ENCODE measurements at places on chromosomes 13 and 19. TPM values are rescaled to one million over a fixed set of nuclear protein-coding genes. Genes with fewer than 3 reads are reported as not detected.

DNA sequence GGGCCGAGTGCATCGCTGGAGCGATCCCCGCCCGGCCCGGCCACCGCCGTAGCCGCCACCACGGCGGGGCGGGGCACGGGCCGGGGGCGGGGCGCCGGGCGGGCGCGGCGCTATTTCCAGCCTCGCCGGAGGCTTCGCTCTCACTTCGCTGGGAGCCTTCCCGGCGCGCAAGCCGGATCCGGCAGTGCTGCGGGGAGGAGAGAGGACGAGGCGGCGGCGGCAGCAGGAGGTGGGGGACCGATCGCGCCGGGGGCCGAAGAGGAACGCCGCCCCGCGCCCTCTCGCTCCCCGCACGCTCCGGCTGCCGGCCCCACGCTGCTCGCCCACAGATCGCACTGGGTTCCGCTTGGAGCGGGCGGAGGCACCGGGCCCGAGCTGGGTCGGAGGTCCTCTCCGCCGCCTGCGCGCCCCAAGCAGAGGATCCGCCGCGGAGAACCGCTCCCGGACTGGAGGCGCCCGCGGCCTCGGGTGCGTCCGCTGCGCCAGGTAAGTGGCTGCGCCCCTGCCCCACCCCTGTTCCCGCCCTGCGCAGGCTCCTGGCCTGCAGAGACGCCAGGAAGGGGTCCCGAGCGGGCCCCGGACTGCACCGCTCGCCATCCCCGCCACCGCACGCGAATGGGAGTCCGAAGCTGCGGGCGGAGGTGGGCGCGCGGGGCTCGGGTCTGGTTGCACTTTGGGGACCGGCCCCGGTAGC, at the start of gene CHST8:
Gene CHST8, plus strand, starts transcription at position 143 of the 694 bp plus-strand sequence. CDS start 67,309 bp downstream, outside the sequence.
- peak; percentile 86 for DNase-seq

DNA sequence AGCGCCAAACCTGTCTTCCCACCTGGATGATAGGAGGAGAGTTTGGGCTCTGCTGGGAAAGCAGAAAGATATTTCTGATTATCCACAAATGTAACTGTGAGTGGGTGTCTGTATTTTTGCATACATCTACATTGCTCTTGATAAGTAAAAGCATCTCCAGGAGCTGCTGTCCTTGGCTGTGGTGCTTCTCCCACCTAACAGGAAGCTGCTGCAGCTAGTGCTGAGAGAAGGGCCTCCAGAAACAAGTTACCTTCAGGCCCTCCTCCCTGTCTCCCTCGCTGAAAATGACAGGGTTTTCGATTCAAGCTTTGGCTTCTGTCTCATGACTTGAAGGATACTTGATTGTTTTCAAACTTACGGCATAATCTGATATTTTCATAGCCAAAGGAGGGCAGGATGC, 90.1 kb downstream of the FOXO1 start:
- DNase-seq: no peak

- DNase-seq: no peak
These were observed 128.7 kb downstream of the KLF12 start for GRCh38 chr13:74005320-74006157.

DNA sequence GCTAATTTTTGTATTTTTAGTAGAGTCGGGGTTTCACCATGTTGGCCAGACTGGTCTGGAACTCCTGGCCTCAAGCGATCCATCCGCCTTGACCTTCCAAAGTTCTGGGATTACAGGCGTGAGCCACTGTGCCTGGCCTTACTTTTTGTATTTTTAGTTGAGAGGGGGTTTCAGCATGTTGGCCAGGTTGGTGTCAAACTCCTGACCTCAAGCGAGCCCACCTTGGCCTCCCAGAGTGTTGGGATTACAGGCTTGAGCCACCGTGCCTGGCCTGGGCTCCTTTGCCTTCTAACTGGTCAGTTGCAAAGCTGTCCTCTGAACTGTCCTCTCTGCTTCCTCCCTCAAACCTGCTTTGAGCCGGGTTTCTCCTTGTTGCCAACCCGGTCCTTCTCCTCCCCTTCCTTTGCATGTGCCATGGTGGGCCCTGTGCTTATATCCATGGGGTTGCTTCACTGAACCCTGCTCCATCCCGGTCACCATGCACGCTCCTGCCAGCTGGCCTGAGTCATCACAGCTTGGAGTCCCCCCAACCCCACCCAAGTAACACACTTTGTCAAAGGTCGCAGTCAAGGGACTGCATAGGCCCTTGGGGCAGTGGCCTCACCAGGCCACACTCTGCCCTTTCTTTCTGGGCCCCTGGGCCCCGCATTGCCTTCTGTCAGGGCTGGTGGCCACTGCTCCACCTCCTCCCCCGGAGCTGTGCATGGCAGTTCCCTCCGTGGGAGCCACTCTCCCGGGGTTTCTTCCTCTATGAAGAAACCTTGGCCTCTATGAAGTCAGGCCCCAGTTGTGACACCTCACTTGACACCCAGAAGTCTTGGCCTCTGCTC, 21.2 kb downstream of the WTIP start:
- peak; percentile 30 for DNase-seq

ZNF492 gene
- total RNA-seq: not detected

GRCh38 chr13:41053384-41053826, 7.9 kb upstream of the WBP4 start:
- DNase-seq: no peak

DNA sequence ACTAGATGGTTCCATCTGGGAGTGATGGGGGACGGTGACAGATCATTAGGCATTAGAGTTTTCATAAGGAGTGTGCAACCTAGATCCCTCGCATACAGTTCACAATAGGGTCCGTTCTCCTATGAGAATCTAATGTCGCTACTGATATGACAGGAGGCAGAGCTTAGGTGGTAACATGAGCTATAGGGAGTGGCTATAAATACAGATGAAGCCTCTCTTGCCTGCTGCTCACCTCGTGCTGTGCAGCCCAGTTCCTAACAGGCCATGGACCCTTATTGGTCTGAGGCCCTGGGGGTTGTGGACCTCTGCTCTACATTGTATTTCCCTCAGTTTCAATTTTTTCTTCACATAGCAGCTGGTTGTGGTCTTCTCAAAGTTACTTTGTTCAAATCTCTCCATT, 56.5 kb downstream of the CDK8 start:
- DNase-seq: no peak

DNA sequence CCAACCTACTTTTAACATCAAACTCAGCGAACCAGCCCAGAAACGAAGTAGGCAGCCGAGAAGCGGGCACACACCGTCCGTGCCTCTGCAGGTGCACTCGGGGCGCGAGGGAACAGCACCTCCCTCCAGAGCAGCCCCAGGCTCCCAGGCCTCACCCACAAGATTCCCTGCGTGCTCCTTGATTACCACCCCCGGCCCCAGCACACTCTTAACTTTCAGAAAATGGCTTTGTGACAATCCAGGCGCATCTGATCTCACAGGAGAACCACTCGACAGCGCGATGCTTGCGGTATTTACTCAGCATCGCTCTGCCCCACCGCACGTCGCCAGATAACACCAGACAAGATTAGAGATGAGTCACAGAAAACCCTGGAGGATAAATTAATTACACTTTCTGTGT, 134.9 kb upstream of the SPACA7 start:
- no peak for DNase-seq

- DNase-seq: no peak
These were observed 8.2 kb upstream of the UPK1A start for GRCh38 chr19:35657904-35658700.

Data from H1 (cell line).